ENCODE measurements at places on chromosomes 7 and 10. TPM values are rescaled to one million over a fixed set of nuclear protein-coding genes. Genes with fewer than 3 reads are reported as not detected.

The VPS37D gene
- total RNA-seq = 6.6 TPM

The PRF1 gene
- total RNA-seq = not detected

The SFXN2 gene
- total RNA-seq = 4.7 TPM

The OGDHL gene
- total RNA-seq = 0.45 TPM

The ADAM12 gene
- total RNA-seq = 166 TPM
